GM12864 (cell line): ENCODE measurements at places on chromosomes 11 and 22.

GRCh38 chr11:72478669-72479068 lies 44.3 kb upstream of the CLPB start:
- DNase-seq: no peak

GRCh38 chr11:111515591-111515990 lies 1.0 kb downstream of the HOATZ start:
- no peak for DNase-seq

GRCh38 chr11:117528097-117528721 lies 200.6 kb downstream of the CEP164 start:
- no peak for DNase-seq

DNA sequence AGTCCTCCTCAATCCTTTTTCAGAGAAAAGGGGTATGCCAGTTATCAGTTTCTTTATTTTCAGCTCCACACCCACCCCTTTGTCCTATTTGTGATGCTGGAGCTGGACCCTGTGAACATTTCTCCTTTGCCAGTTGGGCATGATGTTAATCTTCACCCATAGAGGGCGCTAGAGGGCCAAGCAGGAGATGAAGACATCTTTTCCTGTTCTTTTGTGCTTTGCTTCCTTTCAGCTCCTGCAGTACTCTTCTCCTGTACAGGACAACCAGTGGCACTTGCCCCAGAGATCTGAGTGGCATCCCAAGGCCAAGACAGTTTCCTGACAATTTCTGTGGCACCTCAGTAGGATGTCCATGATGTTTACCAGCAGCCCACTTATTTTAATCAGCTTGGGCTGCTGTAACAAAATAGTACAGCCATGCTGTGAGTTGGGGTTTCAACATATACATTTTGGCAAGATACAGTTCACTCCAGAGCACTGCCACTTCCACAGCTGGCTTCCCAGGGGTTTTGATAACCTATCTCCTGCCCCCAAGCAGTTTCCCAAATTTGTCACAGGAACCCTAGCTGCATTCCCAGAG lies 4.6 kb downstream of the SAA2 start:
- no peak for DNase-seq

DNA sequence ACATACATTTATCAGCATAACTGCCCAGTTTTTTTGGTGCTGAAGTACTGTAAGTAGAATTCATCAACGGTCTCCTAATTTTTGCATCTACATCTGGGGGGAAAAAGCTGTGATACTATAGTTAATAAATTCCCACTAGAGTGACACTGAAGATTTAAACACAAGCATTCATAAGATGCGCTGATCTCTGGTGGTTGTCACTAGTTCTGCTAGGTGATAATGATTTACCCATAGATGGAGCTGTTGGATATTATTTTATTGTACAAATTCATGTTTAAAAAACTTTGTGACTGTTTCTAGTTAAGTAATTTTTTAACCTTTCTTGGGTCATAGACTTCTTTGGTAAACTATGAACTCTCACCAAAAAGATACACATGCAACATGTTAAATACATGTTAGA lies 106.6 kb downstream of the EMSY start:
- no peak for DNase-seq

GRCh38 chr11:70517988-70518907 lies 119.9 kb downstream of the CTTN start:
- no peak for DNase-seq

- DNase-seq: peak; percentile 89
These were observed 62.7 kb downstream of the ISX start for GRCh38 chr22:35128637-35129036.

GRCh38 chr11:95154514-95154913 lies 64.9 kb downstream of the ENDOD1 start:
- no peak for DNase-seq

DNA sequence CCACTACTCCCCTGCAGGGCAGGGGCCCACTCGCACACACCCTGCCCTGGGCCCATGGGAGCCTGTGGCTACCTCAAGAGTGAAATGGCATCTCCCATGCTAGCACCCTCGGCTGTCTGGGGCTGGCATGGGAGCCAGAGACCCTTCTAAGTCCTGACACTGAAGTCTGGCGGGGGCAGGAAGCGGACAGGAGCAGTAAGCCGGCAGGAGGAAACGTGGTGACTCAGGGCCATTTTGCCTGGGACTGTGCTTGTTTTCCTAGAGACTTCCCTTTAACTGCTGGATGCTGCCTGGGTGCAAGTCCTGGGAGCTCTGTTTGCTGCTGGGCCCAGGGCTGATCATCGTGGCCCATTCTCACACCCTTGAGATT lies 16.8 kb downstream of the RELT start:
- DNase-seq: no peak

DNA sequence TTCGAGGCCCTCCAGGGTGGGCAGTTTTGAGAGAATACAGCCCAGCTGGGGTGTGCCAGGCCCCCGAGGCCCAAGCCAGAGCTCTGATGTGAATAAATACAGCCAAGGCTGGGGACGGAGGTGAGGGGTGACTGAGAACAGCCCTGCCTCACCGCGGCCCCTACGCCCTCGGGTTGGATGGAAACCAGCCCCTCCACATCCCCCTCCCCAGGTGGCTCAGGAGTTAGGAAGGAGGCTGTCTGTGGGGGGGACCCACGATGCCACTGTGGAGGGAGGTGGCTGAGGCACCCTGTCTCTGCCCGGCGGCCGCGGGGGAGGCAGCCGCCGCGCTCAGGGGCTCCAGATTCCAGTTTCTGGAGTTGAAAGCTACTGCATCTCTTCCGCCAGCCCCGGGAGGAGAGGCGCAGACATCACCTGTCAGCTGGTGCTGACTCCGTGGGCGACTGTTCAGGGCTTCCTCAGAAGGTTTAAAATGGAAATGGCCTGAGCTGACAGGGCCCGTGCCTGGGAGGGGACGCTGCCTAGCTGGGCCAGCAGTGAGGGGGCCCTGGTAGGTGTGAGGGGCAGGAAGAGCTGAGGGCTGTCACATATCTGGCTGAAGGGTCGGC lies 1.4 kb downstream of the FLRT1 start:
- no peak for DNase-seq

GRCh38 chr11:13098063-13098462 lies 88.9 kb downstream of the RASSF10 start:
- DNase-seq: no peak

DNA sequence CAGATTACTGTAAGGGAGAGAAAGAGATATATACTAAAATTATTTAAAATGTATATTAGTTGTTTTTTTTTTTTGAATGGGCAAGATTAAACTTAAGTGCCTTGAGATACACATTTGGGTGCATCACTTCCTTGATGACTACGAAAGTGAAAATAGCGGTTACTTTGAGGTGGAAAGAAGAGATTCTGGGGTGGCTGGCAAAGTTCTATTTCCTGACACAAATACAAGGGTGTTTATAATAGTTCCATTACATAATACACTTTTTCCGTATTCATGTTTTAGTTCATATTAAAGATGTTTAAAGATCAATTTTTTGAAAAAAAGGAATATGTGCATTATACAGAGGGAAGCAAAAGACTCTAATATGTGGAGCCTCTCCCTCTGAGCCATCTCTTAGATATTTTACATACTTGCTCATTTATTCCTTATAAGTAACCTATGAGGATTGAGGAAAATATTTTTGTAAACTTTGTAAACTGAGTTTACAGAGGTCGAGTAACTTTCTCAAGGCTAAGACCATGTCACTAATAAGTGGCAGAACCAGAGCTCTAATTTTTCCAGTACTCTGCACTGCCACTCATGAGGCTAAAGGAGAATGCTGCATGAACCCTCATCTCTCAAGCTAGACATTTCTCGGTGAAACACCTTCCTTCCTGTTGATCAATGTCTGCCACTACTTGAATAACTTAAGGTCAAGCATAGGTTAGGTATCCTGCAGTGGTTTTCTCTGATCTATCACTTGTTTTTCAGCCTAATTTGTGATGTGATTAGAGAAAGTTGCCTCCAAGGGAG lies 58.6 kb downstream of the DDIAS start:
- peak; percentile 66 for DNase-seq

GRCh38 chr11:95143106-95143681 lies 53.5 kb downstream of the ENDOD1 start:
- DNase-seq: no peak

DNA sequence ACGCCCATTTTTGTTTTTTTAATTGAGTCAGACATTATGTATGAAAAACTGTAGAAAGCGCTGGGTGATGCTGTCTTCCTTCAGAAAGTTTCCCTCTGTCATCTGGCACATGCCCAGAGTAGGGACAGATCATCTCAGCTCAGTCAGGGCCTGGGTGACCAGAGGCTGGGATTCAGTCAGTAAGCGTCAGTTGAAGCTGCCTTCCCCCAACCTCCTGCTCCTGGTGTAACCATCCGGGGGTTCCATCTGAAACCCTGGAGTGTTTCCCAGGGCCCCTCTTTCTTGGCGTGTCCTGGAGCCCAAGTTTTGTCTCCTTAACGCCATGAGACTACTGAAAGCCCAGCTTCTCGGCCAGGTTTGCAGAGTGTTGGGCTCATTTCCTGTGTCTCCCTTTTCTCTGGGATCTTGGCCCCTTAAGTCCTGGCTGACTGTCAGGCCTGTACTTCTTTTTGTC lies 10.7 kb downstream of the PPFIA1 start:
- DNase-seq: no peak

- DNase-seq: peak; percentile 36
These were observed 41.2 kb upstream of the ALX4 start for GRCh38 chr11:44351006-44351660.

GRCh38 chr22:29386708-29387107 lies 1.7 kb downstream of the AP1B1 start:
- no peak for DNase-seq

- DNase-seq: no peak
These were observed 2.3 kb downstream of the FRMD8 start for GRCh38 chr11:65388731-65389130.

- no peak for DNase-seq
These were observed 63.4 kb downstream of the AAMDC start for GRCh38 chr11:77884186-77884828.

- no peak for DNase-seq
These were observed 53.9 kb downstream of the AMOTL1 start for GRCh38 chr11:94822080-94822479.

DNA sequence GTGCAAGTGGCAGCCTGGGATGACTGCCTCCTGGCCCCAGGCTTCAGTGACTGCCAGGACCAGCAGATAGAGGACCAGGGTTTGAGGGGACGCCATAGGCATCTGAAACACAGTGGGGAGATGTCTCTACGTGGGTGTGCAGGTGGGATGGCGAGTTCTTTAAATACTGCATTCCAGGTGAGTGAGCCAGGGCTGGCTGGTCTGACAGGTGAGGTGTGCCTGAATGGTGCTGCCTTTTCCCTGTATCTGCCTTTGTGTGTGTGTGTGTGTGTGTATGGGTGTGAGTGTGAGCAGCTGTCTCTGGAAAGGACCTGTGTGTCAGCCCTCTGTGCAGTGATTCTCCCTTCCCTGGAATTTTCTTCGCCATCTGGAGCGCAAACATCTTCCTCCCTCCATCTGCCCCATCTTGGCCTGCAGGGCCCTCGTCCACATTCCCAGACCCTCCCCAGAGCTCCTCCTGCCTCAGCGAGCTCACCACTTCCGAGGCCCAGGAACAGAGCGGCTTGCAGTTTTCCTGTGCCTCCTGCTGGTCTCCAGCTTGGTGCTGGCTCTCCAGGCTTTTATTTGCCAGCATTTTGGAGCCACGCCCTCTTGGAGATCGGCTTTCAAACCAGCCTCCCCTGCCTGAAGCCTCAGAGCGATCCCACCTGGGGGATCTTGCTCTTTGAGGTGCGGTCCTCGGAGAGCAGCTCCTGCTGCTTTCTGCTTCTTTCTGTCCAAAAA lies at the start of gene GPHA2:
Gene GPHA2 (minus strand): TSS at position 535 of the 723 bp plus-strand sequence. CDS start 433 bp downstream, at position 102.
- no peak for DNase-seq

GRCh38 chr11:119185981-119186634 lies 833 bp downstream of the NHERF4 start:
- no peak for DNase-seq

DNA sequence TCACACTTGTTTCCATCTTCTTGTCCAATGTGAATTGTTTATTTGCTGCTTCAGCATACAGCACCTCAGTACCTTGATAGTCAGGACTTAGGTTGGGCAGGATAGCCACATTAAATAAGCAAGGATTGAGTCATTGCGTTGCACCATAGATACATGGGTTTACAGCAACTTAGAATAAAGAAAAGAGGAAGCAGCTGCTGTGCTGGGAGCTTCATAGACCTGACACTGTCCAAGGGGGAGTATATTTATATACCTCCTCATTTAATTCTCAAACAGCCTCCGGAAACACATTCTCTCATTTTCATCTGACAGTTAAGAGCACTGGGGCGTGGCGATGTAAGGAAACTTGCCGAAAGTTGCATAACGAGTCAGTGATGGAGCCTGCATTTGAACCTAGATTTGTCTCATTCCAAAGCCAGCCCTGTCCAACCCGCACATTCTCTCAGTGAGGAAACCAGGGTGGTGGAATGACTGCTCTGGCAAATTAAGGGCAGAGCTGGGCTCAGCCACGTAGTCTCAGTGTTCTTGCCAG lies 42.2 kb downstream of the UBASH3B start:
- DNase-seq: peak; percentile 55

- no peak for DNase-seq
These were observed 500.7 kb downstream of the LRRC4C start for GRCh38 chr11:40958707-40959106.

- DNase-seq: no peak
These were observed 120.9 kb upstream of the ZC3H12C start for GRCh38 chr11:109972181-109972715.

DNA sequence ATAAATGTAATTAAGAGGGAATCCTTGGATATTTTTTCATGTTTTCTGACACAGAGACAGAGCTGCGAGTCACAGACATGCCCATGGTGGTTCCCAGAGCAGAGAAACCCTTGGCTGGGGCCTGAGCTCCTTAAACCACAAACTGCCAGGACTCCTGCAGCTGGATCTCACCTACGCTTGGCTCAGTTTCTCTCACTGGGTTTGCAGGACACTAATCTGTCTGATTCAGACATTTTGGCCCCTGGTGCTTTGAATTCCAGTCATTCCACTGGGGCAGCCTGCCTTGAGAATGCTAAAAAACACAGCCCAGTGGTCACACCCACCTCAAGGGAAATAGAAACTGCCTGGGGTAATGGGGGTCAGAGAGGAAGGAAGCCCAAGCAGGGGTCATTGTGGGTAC lies 122.6 kb downstream of the CCDC81 start:
- DNase-seq: no peak

DNA sequence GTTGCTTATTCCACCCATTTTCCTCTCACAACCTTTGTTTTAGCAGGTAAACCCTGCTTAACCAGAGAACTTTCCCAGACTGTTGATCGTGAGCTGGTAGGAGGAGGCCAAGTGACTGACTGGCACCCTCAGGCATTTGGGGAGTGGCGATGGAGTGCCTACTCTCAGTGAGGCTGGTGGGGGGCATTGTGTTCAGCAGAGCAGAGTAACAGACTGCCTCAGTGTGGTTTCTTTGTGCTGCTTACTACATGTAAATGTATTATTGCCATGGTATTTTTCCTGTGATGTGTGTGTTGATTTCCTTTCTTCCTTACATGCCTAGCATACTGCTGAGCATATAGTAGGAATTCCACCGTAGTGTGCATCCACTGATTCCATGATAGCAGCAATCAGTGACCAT lies 2.6 kb downstream of the MARK2 start:
- DNase-seq: no peak

GRCh38 chr22:48452766-48453165 lies 1374.9 kb downstream of the BRD1 start:
- DNase-seq: no peak

DNA sequence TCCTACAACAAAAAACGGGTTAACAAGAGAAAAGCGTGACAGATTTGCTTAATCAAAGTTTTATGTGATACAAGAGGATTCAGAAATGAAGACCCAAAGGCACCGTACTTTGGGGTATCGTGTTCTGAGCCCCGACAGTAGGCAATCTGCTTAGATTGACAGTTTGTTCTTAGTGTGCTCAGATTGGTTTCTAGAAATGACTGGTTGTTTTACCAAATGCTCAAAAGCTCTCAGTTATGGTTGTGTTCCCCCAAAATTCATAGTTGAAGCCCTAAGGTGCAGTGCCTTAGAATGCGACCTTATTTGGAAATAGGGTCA lies 102.7 kb downstream of the RASSF10 start:
- DNase-seq: peak; percentile 7
